ENCODE measurements at places on chromosomes 2 and 18.

DNA sequence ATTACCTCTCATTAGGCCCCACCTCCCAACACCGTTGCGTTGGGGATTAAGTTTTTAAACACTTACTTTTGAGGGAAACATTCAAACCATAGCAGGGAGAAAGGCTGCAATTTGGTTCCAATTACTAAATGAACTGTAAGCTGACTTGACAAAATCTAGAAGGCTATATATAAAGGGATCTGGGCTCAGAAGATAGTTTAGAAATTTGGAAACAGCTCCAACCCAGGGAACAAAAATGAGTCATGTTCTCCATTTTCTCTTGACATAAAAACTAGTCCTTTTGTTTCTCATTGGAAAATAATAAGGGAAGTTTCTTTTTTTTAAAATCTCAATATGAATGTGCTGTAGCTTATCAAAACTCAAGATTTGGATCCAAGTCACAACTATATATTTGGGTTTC, 17.5 kb downstream of the MOGAT1 start:
- DNase-seq = no peak

DNA sequence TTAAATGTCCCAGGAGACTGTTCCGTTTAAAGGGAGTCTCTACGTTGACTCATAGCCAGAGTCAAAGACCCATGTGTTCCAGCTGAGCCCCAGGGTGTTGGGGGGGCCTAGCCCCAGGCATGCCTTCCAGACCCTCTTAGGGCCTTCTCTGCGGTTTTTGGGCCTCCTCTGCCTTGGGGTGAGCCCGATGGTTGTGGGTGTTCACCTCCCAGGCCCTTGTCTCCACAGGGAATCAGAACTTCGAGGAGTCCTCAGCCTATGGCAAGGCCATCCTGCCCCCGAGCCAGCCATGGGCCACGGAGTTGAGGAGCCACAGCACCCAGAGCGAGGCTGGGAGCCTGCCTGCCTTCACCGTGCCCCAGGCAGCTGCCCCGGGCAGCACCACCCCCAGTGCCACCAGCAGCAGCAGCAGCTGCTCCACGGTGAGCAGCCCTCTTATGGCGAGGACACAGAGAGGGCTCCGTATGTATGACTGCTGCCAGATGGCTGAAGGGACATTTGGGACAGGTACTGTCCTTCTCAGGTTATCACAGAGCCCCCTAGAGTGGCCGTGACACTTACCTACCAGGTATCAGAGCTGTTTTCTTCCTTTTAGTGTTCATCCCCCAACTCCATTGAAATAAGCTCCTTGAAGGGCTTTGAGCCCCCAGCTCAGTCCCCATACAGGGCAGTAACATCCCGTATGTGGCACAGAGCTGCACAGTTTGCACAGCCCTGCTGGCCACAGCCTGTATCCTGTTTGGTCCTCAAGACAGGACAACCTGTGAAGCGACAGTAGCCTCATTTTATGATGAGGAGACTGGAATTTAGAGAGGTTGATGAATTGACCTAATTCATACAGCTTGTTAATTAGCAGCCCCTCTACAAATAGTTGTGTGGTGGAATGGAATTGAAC, 80.7 kb downstream of the EPAS1 start:
- DNase-seq = no peak

- DNase-seq = no peak
Measured at GRCh38 chr18:37425222-37425621, 140.4 kb downstream of the CELF4 start.

DNA sequence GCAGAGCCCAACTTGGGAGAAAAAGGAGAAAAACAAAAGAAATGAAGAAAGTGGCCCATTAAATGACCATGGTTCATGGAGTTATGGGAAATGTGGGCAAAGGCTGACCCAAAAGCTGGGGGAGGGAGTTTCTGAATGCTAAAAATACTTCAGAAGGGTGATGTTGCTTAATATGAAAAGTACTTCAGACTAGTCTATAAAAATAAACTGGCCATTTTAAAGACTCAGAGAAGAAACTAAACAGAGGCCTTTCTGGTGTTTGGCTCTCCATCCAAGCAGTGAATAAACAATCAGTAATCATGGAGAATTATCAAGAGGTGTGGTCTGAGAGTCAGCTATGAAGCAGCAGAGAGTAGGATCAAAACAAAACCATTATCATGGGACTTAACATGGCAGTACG, 160.8 kb upstream of the MAPRE2 start:
- DNase-seq = no peak

- DNase-seq = no peak
Measured at GRCh38 chr2:232658217-232658785, 24.9 kb downstream of the EFHD1 start.

DNA sequence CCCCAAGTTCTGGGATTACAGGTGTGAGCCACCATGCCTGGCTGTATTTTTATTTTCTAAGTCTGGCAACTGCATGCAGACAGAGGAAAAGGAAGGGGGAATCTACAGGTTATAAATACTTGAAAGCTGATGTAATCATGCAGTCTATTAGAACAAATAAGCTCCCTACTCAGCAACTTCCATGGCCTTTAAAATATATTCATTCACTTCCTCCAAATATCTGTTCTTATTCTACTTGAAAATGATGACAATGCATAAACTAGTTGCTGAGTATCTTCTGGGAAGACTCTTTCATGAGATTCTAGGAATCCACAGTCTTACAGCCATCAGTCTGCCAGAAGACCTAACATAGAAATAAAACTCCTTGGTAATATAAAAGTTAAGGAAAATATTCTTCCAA, 66.9 kb upstream of the NCKAP5 start:
- DNase-seq = no peak

GRCh38 chr2:212030709-212031108, 507.9 kb downstream of the ERBB4 start:
- DNase-seq = no peak

GRCh38 chr18:59593291-59593717, 103.9 kb downstream of the CCBE1 start:
- DNase-seq = no peak

DNA sequence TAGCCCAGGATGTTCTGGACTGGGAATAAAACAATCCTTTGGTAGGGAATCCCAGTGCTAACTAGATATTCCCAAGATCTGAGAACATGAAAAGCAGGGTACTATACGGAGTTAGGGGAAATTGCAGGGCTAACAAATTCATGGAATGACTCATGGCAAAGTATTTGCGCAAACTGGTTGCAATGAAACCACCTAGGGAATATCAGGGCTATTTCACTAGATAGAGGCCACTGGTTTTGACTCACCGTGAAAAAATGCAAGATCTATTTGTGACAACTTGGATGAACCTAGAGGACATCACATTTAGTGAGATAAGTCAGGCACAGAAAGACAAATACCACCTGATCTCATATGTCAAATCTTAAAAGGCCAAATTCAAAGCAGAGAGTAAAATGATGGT, 233.3 kb downstream of the MBD2 start:
- DNase-seq = no peak

DNA sequence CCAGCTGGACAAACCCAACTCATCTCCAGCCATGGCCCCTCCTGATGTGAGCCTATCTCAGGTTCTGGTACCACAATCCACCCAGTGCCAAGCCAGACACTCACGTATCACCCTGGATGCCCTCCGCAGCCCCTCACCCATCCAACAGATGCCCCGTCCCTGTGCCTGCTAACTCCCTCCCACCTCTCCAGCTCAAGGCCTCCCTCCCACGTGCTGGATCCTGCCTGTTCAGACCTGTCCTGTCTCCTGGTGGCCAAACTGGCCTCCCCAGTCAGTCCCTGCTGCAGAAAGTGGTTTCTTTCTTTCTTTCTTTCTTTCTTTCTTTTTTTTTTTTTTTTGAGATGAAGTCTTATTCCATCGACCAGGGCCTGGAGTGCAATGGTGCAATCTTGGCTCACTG, 86.2 kb downstream of the RRM2 start:
- no peak for DNase-seq

GRCh38 chr18:54032412-54032811, 192.1 kb downstream of the MBD2 start:
- DNase-seq = no peak

GRCh38 chr18:41537666-41538065, 417.4 kb upstream of the PIK3C3 start:
- no peak for DNase-seq

GRCh38 chr2:9251154-9252001, 44.8 kb downstream of the ASAP2 start:
- DNase-seq = no peak

- no peak for DNase-seq
Measured at GRCh38 chr2:215531284-215531683, 95.4 kb upstream of the FN1 start.

GRCh38 chr2:240174496-240174895, 34.0 kb upstream of the OTOS start:
- DNase-seq = no peak

DNA sequence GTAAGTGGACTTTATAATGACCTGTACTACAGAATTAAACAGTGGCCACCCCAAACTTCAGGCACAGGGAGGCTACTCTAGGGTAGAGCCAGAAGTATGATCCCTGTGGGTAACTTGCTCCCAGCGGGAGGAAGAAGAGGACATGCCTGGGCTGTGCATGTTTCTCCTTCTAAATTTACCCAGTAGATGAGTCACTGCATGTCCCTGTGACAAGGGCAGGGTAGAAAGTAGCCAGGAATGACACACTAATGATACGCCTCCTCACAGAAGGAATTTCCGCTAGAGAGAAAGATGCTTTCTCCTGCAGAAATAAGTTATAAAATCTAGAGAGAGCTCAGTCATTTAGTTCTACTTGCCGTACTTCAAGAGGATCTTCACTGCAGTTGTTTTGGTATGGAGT, 7.5 kb downstream of the ACYP2 start:
- no peak for DNase-seq

- no peak for DNase-seq
Measured at GRCh38 chr2:36528766-36529392, 69.1 kb downstream of the FEZ2 start.
